ENCODE measurements at places on chromosomes 4 and X. TPM values are rescaled to one million over a fixed set of nuclear protein-coding genes. Genes with fewer than 3 reads are reported as not detected.
A peak's percentile ranks its signal among the peaks of the same experiment; 100 is the strongest.

- peak; percentile 47 for DNase-seq
Observed at GRCh38 chrX:16445166-16445752, 204.7 kb upstream of the S100G start.

- no peak for DNase-seq
Observed at GRCh38 chr4:104210420-104210819, 284.3 kb downstream of the CXXC4 start.

DNA sequence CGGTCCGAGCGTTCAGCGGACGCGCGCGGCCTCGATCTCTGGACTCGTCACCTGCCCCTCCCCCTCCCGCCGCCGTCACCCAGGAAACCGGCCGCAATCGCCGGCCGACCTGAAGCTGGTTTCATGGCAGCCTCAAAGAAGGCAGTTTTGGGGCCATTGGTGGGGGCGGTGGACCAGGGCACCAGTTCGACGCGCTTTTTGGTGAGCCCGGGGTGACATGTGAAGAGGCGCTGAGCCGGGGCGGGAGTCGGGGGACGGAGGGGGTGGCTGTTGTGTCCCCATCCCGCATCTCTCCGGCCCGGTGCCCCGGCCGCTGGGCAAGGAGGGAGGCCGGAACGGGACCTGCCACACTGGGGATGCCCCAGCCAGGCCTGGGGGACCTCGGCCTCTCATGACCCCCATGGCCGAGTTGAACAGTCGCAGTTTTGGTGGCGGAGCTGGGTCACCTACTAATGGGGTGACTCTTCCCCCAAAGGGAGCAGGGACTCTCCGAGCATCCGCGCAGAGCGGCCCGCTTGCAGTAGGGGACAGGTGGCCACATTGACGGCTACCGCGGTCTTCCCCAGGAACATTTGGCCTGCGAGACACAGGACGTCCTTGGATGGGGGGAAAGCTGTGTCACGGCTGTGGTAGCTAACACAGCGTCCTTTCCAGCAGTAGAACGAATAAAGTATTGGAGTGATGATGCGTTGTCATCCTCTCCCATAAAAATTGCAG lies at the start of gene GK:
TSS of gene GK (plus strand) at position 9 of the 717 bp plus-strand sequence. CDS start at position 124, 115 bp downstream.
- DNase-seq: peak; percentile 12

The ZNF732 gene
- not detected for polyA plus RNA-seq

DNA sequence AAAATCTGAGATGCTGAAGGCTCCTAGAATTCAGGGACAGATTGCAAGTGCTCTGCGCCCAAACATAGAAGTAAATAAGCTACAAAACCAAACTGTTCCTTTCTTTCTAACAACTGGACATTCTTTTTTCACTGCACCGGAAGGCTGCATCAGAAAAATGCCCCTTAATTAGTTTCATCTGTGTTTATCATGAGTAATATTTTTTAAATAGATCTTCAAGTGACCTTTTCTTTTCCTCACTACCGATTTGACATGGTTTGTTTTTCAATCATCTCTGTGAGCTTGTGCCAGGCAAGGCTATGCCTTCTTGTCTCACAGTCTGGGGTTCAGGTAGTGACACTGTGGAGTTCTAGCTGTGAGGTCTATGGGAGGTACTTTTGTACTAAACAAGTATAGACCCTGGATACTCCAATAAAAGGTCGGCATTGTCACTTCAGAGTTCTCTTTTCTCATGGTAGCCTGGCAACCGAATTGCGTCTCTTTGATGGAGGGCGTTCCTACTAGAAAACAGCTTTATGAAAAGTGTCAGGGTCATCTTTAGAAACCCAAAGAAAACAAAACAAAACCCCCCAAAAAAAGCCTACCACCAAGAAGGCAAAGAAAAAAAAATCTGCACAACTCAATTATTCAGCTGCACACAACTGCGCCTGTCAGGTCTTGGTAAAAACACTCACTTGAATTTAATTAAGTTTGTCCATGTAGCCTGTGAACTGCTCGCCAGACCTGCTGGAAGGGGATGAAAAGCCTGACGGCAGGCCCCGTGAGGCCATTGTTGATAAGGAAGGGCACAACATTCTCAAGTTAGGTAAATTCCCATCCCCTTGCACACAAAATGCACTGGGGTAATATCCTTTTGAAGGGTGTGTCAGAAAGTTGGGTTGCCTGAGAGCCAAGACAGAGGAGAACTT lies 22.8 kb upstream of the ADAMTS3 start:
- no peak for DNase-seq

The SOD3 gene
- polyA plus RNA-seq: 7.3 TPM

DNA sequence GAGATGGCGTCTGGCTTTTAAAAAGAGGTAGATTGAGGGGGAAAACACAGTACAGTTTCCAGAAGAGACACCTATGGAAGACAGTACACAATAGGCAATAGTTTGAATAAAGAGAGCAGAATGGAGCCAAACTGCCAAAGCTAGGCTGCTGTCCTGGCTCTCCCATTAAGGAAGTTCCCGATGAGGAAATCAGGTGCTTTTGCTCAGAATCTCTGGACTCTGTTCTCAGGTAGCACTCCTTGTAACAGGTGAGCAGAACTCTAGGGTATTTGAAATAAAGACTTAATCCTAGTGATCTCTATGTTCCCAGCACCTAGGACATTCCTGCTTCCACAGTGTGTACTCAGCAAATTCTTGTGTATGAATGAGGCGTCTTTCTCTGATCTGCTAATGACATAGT lies 1.6 kb downstream of the EGF start:
- DNase-seq: no peak

The ELOVL6 gene
- polyA plus RNA-seq: 12.6 TPM

GRCh38 chr4:115740806-115741205 lies 627.4 kb upstream of the NDST4 start:
- no peak for DNase-seq

The CETN2 gene
- polyA plus RNA-seq: 34.0 TPM

The NDST3 gene
- polyA plus RNA-seq: 0.03 TPM

DNA sequence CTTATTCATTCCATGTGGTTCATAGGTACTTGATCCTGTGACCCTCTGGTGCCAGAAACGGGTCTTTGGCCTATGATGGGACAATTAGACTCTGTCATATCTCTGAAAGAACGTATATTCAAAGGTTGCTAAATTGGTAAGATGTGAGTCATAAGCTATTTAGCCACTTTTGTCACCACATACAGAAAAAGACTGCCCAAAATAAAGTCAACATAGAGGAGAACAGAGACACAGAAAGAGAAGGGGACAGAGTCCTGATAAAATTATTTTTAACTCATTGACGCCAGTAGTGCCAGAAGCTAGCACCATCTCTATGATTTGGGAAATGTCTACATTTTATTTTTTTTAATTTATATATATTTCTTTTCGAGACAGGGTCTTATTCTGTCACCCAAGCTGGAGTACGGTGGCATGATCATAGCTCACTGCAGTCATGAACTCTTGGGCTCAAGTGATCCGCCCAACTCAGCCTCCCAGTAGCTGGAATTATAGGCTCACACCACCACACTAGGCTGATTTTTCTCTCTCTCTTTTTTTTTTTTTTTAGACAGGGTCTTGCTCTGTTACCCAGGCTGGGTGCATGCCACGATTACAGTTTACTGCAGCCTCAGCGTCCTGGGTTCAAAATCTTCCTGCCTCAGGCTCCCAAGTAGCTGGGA lies 92.1 kb upstream of the COX18 start:
- no peak for DNase-seq

- DNase-seq: no peak
Observed at GRCh38 chr4:27239641-27240040, 379.0 kb downstream of the STIM2 start.

DNA sequence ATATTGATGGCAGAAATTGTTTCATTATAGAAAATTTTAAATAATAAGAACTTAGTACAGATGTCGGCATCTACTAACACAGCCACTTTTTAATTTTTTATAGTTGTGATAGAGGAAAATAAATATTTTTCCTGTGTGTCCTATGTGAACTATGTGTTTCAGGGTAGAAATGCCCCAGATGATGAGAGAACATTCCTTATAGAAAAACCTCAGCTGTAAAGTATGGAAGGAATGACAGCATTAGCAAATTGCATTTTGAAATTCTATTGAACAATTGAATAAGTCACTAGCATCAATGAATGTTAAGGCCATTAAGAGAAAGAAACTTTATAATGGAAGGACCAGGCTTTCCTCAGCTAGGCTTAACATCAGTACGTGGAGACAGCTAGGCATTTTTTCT lies 149.2 kb downstream of the CFAP299 start:
- DNase-seq: peak; percentile 50

- DNase-seq: no peak
Observed at GRCh38 chr4:4269856-4270255, 20.1 kb downstream of the LYAR start.

GRCh38 chr4:128725405-128726055 lies 84.0 kb upstream of the JADE1 start:
- DNase-seq: no peak

DNA sequence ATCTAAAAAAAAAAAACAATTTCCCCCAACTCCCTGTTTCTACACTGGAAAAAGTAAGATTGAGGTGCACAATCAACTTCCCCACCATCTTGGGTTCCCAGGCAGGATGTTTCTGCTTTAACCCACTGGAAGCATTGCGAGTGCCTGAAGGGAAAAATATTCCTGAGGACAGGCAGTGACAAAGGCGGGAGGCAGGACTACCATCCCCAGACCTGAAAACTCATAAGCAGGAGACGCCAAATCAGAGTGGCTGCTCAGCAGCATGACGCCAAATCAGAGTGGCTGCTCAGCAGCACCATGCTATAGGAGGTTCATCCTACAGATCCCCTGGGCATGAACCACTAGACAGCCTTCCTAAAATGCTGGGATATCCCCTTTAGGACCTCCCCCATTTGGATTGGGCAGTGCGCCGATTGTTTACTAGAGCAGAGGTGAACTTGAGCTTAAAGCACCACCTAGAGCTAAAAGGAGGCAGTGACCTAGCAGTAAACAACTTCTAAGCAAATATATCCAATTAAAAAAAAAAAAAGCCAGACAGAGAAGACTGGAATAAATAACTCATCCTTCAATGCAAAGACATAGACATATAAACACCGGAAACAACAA lies 35.0 kb upstream of the GK start:
- no peak for DNase-seq

The GPR50 gene
- polyA plus RNA-seq: not detected

The MAGEE1 gene
- 1.9 TPM for polyA plus RNA-seq

The NKAP gene
- 2.7 TPM for polyA plus RNA-seq

GRCh38 chrX:54920610-54921426 lies at the start of gene TRO:
TSS of gene TRO (plus strand) at chrX:54920824. CDS start at chrX:54922247, 1,423 bp downstream.
- DNase-seq: peak; percentile 10

The RNF175 gene
- not detected for polyA plus RNA-seq

- no peak for DNase-seq
Observed at GRCh38 chrX:111460607-111461006, 48.6 kb upstream of the DCX start.

The SMIM10 gene
- polyA plus RNA-seq: 6.0 TPM

DNA sequence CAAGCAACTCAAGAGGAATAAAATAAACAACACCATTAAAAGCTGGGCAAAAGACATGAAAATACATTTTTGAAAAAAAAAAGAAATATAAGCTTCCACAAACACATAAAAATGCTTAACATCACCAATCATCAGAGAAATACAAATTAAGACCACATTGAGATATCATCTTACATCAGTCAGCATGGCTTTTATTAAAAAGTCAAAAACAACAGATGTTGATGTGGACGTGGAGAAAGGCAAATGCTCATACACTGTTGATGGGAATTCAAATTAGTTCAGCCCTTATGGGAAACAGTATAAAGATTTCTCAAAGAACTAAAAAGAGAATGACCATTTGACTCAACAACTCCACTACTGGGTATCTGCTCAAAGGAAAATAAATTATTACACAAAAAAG lies 59.6 kb downstream of the STK32B start:
- DNase-seq: no peak

The SYTL4 gene
- 1.6 TPM for polyA plus RNA-seq

- peak; percentile 11 for DNase-seq
Observed at GRCh38 chrX:74242484-74243138, 61.4 kb upstream of the ZCCHC13 start.

The DCAF8L2 gene
- not detected for polyA plus RNA-seq

DNA sequence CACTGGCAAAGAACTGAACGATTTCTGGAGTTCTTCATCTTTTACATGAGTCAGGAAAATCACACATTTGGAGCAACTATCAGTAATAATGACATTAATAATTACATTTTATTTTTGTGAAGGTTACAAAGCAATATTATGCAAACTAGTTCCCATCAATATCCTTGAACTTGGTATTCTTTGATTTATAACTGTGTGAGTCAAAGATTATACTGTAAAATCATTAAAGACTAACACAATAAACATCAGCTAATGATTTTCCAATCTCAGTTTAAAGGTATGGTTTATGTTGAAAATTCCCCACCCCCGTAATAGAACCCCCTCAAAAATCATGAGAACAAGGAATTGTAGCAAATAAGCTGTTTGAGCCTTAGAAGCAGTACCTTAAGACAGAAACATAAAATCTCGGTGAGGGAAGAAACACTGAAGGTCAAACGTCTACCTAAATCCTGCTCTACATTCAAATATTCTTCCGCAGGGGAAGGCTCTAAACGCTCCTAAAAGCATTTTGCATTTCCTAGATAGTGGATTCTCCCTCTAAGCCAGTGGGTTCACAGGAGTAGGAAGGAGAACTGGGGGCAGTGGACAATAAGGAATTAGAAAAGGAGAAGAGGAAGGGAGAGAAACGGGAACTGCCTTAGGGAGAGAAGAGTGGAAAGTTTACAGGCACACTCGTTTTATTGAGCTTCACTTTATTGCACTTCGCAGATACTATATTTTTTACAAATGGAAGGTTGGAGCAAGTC lies 22.3 kb upstream of the SH3D19 start:
- no peak for DNase-seq

GRCh38 chr4:6197433-6198174 lies 2.7 kb downstream of the JAKMIP1 start:
- no peak for DNase-seq

- DNase-seq: no peak
Observed at GRCh38 chr4:188138227-188138626, 1.0 kb upstream of the TRIML1 start.

The WWC2 gene
- 25.0 TPM for polyA plus RNA-seq

DNA sequence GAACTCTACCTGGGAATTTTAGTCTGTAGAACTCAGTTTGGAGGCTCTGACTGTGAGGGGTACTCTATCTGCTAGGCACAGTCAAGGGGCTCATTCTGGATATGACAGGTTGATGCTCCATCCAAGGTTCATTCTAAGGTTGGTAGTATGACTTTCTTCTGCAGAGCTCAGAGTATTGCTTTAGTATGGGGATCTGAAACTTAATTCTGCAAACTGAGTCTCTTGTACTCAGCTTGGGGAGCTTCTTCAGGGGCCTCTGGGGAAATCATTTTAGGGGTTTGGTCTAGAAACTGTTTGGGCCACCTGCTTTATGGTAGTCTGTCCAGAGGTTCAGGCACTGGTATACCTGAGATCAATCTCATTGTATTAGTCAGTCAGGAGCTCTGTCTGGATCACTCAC lies 9.7 kb upstream of the TSR2 start:
- DNase-seq: no peak

The POU3F4 gene
- polyA plus RNA-seq: not detected

DNA sequence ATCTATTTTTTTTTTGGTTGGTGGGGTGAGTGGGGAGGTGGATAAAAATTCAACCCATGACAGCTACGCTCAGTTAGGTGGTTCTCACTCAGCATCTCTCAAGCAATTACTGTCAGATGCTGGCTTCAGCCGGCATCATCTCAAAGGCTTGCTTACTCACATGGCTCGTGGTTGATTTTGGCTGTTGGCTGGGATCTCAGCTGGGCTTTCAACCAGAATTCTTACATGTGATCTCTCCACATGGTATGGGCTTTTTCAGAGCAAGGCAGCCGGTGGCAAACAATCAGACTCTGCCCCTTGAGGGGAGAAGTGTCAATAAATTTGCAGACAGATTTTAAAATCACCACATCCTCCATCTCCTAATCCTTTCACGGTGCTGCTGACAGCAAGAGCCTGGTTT lies 47.2 kb downstream of the SLC34A2 start:
- peak; percentile 67 for DNase-seq

The KIAA1210 gene
- not detected for polyA plus RNA-seq
